ENCODE measurements at places on chromosomes 2 and 18.
A peak's percentile ranks its signal among the peaks of the same experiment; 100 is the strongest.

- no peak for DNase-seq
Observed at GRCh38 chr18:12053289-12053688, 40.4 kb upstream of the ANKRD62 start.

DNA sequence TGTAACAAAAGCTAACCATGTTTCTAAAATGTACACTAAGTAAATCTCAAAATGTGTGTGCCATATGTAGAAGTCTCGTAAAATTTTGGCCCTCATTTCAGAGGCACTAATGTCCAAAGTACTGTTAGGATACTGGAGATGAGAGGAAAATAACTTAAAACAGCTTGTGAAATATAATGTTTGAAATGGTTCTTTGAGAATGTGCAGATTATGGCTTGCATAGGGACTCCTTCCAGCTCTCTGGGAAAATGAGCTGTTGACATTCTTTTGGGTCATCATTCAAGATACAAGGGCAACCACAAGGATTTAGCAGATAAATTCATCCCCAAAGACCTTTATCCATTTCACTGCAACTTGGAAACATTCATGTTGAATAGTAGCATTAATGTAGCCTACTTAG lies 38.1 kb upstream of the OTX1 start:
- peak; percentile 35 for DNase-seq

DNA sequence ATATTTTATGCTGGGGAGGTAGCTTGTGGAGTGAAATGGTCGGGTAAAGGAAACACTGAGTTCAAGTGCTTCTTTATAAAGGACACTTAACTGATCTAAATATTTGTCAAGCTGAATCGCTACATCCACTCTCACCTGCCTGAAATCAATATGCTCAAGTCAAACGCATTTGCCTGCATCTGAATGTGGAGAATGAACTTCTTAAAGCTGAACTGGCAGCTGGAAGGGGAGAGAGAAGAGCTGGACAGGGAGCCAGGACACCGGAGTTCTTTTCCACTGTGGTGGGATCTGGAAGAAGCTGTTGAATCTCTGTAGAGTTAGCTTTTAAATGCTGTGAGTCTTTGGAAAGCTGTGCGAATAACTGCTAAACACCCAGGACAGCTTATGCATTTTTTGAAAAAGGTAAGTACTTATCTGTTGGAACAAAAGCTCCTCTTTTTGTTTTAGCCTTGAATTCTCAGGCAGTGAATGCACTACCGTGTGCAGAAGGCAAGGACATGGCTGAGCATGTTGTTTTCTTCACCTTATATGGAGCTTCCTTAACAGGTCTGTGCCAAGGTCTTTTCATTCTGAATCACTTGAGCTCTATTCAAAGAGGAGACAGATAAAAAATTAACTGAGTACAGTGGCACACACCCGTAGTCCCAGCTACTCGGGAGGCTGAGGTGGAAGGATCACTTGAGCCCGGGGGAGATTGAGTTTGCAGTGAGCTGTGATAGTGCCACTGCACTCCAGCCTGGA lies 74.2 kb upstream of the KLF7 start:
- DNase-seq = no peak

DNA sequence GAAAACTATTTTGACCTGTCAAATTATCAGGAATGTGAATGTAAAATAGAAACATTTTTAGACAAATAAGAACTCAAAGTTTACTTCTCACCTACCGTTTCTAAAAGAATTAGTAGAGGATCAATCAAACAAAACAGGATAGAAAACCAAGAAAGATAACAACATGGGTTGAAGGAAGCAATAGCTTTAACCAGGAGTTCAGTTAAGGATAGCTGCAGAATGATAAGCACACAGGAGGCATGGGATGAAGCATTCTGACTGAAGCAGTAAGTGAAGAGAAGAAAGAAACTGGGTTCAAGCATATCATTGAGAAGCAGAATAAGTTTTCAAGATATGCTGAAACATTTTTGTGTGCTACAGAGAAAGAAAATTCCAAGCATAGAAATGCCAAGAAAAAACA lies 52.3 kb downstream of the TWSG1 start:
- no peak for DNase-seq

DNA sequence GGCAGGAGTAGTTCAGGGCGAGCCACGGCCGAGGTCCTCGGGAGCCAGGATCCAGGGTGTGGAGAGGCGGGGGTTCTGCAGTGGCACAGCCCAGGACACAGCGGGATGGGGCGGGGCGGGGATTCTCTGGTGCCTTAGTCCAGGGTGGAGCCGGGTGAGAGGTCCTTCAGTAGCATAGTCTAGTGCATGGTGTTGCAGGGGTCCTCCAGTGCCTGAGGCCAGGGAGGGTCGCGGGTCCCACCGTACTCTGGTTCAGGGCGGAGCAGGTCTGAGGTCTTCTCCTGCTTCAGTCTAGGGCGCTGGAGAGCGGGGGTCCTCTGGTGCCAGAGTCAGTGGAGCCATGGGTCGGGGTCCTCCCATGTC lies 131.1 kb downstream of the CCDC74A start:
- no peak for DNase-seq

- DNase-seq = no peak
Observed at GRCh38 chr2:85156153-85156552, 23.0 kb downstream of the TCF7L1 start.

GRCh38 chr18:74758995-74759394 lies 161.3 kb downstream of the ZNF407 start:
- no peak for DNase-seq

DNA sequence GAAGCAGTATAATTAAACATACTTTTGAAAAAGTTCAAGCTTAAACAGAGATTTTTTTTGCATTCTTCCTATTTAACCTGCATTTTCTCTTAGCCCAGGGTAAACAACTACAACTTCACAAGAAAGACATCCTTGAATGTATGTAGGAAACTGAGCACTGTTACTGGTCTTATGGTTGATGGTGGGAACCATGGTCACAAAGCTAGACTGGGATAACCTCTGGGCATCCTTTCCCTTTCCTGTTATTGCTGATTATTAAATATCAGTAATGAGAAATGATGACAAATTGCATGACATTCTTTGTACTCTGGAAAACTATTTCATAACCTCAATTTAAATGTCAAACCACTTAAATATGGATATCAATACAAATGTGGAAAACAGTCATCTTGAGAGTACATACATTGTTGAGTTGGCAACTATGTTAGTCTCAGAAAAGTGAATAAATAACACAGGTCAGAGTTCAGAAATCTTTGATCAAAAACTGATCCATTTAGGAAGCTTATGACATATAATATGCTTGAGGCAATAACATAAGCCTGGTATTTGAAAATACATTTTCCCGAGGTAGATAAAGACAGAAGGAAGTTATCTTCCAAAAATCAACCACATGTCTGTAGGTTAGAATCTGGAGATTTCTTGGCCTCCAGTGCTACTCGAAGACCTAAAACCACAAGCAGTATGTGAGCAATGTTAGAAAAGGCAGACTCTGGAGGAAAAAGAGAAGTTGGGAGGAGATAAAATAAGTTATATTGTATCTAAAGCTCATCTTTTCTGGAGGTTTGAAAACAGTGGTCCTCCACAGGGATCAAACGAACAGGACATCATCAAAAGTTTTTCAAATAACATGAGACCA lies 65.2 kb upstream of the ST8SIA5 start:
- no peak for DNase-seq

DNA sequence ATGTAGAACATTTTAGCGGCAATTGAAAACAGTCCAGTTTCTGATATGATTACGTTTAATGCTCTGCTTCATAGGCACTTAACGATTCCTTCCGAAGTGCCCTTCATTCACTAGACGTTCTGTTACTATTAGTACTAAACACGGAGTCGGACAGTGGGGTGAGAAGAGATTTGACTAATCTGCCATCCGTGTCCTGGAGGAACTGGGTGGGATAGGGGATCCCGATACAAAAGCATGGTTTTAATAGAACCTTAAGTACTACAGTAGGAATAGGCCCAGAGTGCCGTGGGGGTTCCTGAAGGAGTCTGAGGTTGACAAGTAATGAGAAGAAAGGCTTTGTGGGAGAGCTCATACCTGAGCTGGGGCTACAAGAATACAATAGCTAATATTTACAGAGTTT lies 631 bp downstream of the MORN2 start:
- DNase-seq = no peak

DNA sequence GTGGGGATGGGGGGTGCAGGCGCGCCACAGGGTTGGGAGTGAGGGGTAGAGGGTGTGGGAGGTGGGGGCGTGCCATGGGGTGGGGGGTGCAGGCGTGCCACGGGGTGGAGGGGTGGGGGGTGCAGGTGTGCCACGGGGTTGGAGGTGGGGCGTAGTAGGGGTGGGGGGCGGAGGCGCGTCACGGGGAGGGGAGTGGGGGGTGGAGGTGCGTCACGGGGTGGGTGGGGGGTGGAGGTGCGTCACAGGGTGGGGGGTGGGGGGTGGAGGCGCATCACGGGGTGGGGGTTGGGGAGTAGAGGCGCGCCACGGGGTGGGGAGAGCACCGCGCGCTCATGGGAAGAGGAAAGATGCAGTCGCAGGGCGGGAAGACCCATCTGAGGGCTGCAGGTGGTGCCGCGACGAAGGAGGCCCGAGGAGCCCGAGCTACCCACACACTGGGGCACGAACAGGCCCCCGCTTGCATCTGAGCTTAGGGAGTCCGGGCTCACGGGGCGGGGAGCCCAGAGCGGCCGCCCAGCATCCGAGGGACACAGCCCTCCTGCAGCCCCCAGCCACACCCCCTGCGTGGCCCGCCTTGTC lies 37.5 kb downstream of the SNED1 start:
- no peak for DNase-seq

- DNase-seq = no peak
Observed at GRCh38 chr2:220748875-220749479, 823.1 kb downstream of the EPHA4 start.

DNA sequence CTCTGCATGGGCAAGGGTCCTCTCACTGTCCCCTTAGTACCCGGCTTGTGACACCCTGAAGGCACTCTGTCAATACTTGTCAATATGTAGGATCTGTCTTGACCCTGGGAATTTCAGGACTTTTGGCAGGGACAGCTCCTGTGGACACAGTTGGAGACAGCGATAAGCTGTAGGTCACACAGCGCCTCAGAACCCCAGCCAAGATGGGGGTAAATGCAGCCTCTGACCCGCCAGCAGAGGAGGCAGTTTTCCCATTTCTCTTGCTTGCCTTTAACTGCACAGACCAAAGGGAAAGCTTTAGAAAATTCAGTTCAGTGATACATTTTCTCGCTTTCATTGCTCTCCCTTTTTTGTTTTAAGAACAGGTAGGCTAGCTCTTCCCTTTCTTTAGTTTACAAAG lies 54.8 kb upstream of the KLHL29 start:
- no peak for DNase-seq

DNA sequence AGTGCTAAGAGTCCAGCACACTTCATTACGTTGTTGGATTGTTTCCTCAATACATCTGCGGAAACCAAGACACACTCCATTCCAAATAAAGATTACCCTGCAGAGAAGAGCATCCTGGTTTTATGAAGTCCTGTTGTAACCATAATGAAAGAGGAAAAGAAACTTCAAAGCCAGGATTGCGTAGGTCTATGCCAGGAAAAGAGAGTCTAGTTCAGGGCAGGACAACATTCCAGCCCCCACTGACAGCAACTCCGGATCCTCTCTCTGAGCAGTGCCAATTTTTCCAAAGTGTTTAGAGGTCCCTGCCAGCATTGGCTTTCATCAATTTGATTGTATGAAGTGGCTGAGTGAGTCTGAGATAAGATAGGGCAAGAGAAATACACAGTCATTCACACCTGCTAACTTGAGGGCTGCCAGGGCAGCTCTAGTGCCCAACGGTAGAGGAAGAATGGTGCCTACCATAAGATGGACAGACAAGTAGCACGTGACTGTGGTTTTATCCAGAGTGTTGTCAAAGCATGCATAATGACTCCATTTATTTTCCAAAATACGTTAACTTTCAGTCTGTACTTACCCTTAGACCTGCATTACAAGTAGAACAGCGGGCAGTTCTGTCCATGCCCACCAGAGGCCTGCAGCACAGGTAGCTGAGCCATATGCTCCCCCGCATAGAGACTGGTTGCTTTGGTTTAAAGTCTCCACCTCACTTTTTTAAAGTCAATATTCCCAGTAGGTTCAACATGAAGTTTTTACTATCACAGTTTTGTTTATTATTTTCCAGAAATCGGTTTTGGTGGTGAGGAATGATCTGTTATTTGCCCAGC lies 23.7 kb downstream of the PIEZO2 start:
- no peak for DNase-seq

DNA sequence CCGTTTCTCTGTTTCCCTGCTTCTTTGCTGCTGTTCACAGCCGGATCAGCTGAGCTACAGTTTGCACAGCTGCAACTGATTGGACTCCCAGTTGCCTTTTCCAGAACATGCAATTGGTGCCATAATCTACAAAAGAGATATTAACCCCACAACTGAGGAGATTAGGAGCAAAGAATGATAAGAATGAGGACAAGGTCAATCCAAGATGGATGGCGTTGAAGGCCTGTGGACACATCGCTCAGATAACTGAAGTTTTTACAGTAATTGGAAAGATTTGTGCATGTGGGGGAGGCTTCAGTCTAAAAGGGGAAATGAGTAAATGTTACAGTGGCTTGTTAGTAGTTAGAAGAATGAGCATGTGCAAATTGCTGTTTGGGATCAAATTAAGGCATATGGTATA lies 263.2 kb downstream of the TGIF1 start:
- DNase-seq = no peak

GRCh38 chr18:76546088-76546435 lies 51.0 kb upstream of the ZNF516 start:
- no peak for DNase-seq

- no peak for DNase-seq
Observed at GRCh38 chr2:263774-264492, at the start of gene SH3YL1. TSS of gene SH3YL1 (minus strand) at chr2:264032. CDS start at chr2:263984, 48 bp downstream.

GRCh38 chr2:191878548-191879279 lies 31.8 kb upstream of the CAVIN2 start:
- DNase-seq = peak; percentile 82

DNA sequence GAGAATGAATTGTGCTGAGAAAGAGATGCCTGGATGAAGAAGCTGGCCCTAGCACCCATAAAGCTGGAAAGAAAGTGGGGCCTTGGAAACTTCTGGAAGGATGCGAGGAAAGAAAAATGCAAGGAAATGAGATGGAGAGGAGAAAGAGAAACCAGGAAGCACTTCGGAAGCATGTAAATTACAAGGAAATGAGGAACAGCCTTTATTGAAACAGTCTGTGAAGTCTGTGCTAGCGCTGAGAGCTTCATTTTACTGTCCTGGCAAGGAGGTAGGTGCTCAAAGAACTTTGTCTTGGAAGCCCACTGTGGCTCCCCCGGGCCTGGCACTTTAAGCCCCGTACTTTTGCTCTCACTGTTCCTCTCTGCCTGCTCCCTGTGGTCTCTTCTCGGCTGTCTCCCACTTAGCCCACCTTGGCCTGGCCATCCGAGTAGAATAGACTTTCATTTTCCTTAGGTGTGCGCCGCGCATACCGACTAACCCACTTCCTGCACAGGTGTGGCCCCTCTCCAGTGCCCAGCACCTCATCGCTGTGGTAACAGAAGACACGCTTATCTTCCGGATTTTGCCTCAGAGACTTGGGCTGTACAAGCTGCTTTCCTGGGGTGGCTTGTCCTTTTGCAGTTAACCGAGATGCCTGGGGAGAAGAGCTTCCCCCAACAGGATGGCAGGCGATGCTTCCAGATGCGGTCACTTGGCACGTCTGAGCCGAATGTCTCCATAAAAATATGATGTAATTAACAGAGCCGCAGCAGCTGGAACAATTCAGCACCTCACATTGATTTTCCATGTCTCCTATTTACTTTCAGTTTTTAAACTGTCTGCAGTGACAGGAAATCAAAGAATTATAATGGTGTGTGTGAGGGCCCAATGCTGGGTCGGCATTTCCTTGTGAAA lies 199.6 kb downstream of the HRH4 start:
- DNase-seq = no peak

GRCh38 chr18:55455938-55456337 lies 132.1 kb downstream of the TCF4 start:
- no peak for DNase-seq

GRCh38 chr2:218394298-218395089 lies 5.2 kb upstream of the CTDSP1 start:
- DNase-seq = no peak

Measured in BJ (cell line).